Activated CD8-positive, alpha-beta memory T cell treated with anti-CD3 and anti-CD28 coated beads, Interleukin-2, amount 50 U/mL, for 48 hours (primary cell): ENCODE measurements at places on chromosomes 3 and 15.

DNA sequence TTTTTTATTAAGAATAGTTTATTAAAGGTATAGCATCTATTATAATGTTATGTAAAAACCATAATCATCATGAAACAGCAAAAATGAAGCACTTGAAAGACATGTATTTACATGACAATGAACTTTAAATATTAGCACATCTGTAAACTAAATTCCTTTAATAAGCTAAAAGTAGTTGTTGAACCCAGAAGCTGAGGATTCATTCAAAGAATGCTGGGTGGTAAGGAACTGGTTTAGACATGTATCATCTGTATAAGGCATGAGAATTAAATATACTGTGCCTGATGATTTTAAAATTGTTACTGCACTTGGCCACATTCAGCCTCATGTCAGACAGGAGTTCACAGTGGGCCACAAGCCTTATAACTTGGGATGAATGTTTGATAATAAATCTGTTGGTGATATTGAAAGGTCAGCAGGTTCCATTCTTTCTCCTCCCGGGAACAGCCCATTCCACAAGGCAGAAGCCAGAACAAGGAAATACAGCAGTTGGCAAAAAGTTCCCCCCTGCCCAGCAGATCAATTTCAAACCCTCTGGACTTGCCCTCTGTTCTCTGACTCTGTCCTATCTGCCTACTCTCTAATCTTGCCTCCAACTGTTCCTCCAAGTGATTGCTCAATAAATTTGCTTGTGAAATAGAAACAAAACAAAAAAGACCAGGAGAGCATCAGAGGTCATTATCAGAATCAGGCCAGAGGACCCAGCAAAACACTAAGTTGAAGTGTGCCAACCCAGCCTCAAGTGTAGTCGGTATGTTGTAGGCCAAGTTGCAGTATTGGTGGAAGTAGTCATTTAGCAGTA lies 49.8 kb upstream of the TEX264 start:
- DNase-seq = no peak

DNA sequence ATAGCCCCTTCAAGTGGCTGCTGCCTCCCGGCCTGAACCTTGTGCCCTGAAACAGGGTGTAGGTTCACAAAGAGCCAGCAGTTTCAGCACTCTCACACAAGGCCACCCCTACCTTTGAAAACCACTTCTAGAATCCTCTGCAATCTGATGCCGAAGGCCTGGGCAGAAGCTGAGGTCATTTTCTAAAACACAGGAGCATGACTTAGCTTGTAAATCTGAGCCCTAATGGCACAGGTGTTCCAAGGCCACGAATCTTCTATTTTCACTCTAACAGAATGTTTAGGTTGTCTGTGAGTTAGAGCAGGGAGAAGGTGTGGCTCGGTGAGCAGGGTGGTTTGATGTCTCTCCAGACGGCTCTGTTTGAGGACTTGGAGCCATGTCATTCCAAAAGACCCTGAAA lies 62.3 kb downstream of the SYNM start:
- DNase-seq = no peak

DNA sequence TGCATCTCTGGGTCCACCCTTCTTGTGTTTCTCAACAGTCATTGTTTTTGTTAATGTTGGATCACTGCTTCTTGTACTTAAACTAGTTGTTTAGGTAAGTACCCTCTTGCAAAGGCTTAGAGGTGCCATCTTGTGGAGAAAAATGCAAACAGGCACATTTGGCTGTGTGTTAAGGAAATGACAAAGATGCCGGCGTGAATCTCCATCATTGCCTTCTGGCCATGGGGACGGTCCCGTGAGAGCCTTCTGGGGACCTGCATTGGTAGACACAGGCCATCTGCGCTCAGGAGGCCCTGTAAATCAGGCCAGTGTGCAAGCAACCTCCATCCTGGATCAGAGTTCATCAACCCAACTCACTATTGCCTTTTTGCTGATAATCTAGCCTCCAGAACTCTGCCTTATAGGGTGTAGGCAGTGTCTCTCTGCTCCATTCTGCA lies 158.6 kb upstream of the NR2E3 start:
- no peak for DNase-seq

- DNase-seq = no peak
Measured at GRCh38 chr15:59862191-59863155, 141.6 kb upstream of the FOXB1 start.

GRCh38 chr3:156547637-156548036 lies 7.3 kb downstream of the SSR3 start:
- DNase-seq = no peak

GRCh38 chr15:25325187-25325586 lies 113.6 kb downstream of the UBE3A start:
- no peak for DNase-seq

- no peak for DNase-seq
Measured at GRCh38 chr3:196656213-196656612, 16.7 kb downstream of the NRROS start.

DNA sequence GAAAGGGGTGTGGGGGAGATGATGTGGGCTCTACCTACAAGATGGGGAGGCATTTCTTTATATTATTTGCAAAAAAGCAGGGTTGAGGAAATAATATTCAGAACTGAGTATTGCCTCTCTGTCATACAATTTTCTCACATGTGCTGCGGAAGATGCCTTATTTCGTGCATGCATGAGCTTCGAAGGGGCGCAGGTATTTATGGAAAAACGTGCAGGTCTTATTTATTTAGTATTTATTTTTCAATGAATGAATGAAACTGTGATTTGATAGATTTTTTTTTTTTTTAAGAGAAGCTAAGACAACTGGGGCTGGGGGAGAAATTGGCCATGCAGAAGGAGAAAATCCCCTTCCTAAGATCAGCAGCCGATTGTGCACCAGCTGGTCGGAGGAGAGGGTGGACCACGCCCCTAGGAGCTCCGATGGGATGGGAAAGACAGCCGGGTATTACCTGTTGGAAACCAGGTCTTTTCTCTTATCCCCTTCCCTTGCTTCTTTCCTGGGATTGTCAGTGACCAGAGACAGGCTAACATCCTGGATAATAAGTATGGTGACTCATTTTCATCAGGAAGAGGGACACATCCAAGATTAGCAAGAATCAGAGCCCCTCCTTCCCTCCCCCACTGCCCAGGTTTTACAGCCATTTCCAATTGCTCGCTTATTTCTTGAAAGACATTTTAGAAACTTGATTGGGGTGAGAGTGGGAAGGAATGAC lies 875 bp downstream of the GAP43 start:
- DNase-seq = no peak

- peak; percentile 91 for DNase-seq
Measured at GRCh38 chr15:80152180-80152895, 461 bp upstream of the FAH start.

GRCh38 chr3:126081618-126082361 lies 2.1 kb downstream of the SLC41A3 start:
- no peak for DNase-seq

DNA sequence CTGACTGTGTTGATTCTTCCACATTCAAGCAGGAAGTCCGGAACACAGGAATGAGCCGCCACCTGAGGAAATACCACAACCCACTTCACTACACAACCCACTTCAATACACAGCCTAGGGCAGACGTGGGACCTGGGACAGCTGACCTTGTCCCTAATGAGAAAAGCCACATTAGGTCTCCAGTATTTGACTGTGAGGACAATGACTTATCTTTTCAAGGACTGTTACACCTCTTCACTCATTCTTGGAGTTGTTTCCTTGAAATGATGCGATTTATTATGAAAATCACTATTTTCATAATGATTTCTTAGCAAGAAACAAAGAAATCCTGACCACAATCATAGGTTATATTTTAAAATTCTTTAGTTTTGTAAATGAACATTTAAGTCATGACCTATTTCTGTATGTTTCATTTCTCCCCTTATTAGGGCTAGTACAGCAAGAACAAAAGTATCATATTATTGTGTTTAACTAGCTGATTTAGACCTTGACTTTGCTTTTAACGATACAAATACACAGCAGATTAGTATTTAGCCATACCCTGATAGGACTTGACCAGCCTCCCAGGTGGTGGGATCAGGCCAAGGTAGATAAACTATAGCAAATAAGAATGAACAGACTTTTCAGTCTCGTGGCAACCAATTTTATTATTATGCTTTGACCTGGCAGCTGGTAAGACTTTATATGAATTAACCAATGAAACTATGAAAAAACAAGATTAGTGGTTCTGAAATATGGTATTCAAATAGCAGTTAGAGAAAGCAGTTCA lies 6.0 kb downstream of the RAB27A start:
- DNase-seq = no peak

GRCh38 chr3:117400303-117400702 lies 690.7 kb downstream of the TUSC7 start:
- no peak for DNase-seq

GRCh38 chr3:46325645-46326300 lies 28.1 kb upstream of the CCR2 start:
- DNase-seq = no peak

DNA sequence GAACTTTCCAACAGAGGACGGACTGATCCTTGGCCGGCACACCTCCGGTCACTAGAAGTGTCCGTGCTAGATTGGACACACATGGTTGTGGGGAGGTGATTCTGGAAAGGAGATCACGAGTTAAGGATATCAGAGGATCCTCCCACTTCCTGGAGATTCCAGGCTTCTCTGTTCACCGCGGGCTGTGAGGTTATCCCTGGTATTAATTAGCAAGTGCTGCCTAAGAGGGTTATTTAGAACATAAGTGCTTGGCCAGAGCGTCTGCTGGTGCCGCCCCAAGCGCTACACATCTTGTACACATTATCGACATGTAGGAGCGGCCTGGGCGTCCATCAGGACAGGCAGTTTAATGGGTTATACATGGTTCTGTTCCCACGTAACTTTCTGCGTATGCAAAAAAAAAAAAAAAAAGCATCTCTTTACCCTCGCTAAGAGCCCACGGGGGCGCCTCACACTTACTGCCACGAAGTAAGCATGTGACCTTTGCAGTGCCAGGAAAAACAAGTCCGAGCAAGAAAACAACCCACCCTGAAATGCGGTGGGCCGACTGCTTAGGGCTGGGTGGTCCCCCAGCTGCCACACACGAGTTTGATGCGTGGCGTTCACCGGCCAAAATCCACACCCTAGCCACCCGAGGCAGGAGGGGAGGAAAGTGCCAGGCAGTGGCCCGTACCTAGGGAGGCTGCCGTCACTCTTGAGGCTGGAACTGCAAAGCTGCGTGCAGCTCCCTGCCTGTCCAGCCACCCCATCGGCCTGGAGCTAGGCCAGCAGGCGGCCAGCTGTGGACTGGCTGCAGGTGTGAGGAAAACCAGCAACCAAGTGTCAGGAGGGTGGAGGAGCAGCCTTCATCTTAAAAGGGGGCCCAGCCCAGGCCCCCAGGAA lies 78.0 kb downstream of the CPN2 start:
- DNase-seq = no peak

DNA sequence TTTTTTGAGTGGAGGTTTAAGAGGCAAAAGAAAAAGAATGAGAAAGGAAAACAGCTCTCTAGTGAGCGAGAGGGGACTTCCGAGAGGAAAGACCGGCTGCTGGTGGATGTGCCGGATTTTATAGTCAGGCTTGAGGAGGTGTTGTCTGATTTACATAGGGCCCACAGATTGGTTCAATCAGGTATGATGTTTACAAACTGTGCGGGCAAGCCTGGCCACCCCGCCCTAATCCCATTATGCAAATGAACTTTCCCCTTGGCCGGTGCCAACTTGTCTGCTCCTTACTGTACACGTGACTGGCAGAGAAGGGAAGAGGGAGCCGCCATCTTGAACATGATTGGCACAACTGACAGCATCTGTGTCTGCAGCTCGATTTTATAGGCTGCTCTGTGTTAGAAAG lies 44.7 kb downstream of the FAM43A start:
- no peak for DNase-seq

DNA sequence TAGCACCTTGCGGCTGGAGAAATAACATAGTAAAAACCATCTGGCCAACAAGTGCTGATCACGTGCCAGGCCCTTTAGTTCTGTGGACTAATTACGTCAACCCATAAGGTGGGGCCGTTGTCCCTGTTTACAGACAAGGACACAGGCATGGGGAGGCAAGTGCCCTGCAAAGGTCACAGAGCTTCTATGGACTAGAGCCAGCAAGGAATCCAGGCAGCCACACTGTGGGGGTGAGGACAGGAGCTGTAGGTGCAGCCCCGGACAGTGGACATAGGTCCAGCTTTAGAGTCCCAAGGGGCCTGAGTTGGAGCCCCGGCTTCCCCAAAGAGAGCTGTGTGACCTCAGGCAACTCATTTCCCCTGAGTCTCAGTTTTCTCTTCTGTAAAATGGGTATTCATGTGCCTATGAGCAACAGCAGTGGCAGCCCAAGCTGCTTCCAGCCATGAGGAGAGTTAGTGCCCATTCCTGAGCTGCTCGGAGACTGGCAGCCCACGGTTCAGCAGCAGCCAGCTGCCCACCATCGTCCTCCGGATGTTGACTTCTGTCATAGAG lies 13.9 kb downstream of the CHST13 start:
- no peak for DNase-seq

DNA sequence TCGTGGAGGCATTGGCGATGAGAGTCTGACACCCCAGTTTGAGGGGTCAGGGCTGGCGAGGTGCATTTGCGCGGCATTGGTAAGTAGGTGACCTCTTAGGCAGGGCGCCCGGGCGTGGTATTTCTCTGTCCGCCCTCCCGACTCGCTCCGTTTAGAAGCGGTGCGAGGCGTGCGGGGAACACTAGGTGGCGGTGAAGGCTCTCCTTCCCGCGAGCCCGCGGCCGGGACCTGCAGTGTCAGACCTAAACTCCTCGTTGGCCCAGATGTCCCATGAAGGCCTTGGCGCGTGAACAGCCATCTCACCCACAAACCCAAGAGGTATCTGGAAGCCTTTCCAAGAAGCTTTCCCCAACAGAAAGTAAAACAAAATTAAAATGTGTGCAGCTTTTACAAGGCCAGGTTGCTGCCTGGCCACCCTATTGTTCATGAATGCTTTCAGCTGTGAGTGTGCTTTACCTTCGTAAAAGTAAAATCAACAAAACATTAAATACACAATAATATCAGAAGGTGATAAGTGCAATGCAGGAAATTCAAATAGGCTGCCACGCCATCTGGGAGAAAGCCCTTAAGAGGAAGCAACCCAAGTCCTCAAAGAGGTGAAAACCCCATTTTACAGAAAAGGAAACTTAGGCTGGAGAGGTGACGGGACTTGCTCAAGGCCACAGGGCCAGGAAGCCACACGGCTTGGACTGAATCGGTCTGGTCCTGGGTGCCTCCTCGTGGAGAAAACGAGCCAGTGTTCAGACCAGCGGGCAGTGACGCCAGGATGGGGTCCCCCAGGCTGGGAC lies 120.3 kb downstream of the ETFA start:
- DNase-seq = peak; percentile 89

GRCh38 chr3:123129532-123129931 lies 62.7 kb downstream of the PDIA5 start:
- no peak for DNase-seq
